ENCODE measurements at places on chromosomes 6 and 20.

GRCh38 chr20:17525650-17526049, 5.5 kb downstream of the BFSP1 start:
- peak; percentile 59 for DNase-seq

- no peak for DNase-seq
These were observed 90.4 kb downstream of the COL12A1 start for GRCh38 chr6:75115481-75115880.

GRCh38 chr6:142482974-142483373, 181.2 kb downstream of the ADGRG6 start:
- no peak for DNase-seq

DNA sequence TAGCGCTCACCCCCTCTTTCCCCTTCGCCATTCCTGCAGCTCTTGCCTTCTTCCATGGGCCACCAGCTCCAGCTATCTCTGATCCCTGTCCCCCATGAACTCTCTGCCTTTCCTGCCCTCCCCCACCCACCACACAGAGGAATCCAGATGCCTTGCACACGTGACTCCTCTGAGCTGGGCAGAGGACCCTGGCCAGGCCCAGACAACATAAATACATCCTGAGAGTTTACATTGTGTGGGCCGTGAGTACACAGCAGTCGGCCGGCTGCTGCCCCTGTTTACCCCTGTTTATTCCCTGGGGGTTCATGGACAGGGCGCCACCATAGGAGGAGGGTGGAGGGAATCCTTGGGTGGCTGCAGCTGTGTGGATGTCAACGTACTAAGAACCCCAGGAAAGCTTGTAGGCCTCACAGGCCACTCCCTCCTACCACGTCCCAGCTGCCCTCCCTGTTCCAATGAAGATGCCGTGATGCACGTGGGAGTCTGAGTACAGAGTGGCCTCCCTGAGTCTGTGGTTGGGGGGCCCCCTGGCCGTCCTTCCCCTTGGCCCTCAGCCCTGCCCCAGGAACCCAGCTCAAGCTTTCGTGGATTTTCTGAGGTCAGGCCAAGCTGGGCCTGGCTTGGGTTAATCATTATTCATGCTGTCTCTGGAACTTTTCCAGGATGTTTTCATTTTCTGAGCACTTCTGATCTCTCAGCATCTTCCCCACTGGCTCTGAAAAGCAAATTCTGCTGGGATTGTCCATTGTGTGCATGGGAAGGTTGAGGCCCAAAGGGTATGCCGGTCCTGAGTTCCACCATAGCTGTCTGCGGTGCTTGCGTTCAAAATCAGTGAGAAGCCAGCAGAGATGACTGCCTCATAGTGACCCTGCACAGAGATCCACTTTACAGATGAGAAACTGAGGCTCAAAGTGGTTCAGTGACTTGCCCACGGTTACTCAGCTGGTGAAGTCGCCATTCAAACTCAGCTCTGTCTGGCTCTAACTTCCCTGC, 136.3 kb downstream of the MRPL14 start:
- DNase-seq = no peak

DNA sequence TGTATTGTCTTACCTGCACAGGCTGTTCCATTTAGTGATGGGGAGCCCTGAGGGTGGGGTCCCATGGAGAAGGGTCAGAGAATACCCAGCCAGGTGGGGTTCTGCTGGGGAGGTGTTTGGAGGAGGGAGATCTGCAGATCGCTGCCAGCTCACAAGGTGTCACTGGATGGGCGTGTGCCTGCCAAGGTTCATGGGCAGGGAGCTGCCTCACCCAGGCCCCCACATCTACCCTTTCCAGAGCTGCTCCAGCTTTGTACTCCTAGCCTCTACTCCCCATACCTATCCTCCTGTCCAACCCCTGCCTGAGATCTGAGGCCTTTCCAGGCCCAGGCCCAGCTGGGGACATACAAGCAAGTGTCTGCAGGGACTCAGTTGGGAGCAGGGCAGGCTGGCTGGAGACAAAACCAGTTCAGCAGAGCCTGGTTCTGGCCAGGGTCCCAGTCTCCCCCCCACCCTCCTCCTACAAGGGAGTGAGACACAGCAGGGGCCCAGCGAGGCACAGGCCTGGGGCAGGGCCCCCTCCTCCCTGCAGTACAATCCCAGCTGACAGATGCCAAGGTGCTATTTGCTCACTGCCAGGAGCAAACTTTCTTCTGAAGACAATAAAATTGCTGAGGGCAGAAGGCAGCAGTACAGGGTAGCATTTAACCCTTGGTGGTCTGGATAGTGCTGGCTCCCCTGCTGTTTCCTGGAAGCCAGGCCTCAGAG, 19.7 kb downstream of the SPDEF start:
- no peak for DNase-seq

DNA sequence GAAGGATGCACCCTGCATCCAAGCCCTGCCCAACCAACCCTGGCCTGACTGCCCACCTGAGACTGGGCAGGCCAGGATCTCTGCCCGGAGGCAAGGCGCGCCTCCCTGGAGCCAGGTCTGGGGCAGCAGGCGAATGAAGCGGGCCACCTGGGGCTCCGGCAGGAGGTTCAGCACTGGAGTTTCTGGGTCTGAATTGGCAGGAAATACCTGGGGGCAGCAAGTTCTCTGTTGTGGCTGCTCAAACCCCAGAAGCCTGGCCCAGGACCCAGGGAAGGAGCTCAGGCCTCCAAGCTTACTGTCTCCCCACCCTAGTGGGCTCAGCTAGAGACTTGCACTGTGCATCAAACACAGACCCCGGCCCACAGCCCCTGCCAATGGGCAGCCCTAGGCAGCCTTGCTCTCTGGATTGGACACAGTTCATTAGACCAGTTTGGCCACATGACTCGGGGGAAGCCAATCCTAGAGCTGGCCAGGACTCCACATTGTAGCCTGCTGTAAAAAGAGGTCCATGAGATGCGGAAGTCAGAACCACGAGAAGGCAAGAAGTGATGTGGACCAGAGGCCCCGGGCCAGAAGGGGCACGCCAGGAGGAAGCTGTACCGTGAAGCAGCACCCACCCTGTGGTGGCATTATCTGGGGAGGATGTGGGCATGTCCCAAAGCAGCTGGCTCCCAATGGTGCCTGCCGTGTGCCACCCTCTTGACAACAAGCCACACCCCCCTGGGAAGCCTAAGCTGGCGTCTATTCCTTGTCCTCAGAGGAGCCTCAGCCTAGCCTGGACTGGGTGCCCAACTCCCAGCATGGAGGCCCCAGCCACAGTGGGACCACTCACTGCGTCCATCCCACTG, 3.1 kb downstream of the CPXM1 start:
- no peak for DNase-seq

DNA sequence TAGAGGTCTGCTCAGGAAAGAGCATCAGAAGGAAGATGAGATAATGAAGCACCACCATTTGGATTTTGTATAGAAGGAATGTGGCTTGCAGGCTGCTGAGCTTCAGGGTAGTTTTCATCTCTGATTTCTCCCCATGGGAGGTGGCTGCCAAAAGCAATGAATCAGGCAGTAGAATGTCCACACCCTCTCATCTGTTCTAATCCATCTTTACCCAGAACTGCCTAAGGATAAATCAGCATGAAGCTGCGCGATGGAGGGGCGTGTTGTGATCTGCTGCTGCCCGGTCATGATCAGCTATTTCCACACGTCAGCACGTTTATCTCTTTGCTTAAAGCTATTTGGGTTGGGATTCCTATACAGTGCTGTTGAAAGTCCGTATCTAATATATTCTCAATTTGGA, 295.4 kb downstream of the FOXA2 start:
- DNase-seq = no peak

DNA sequence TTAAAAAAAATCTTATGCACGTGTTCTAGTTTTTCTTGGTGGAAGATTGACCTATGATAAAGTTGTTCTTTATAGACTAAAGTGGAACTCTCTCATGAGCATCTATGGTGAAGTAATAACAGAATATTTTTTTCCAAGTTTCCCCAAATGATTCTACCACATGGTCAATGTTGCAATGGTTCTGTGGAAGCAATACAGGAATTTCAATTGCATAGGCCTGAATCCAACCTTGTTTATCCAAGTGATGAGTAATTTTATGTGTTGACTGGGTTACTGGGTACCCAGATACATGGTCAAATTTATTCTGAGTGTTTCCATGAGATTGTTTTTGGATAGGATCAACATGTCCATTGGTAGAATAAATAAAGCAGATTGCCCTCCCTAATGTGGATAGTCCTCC, 581.5 kb downstream of the MMUT start:
- DNase-seq = no peak

- no peak for DNase-seq
These were observed 58.9 kb downstream of the GMDS start for GRCh38 chr6:2186516-2186915.

DNA sequence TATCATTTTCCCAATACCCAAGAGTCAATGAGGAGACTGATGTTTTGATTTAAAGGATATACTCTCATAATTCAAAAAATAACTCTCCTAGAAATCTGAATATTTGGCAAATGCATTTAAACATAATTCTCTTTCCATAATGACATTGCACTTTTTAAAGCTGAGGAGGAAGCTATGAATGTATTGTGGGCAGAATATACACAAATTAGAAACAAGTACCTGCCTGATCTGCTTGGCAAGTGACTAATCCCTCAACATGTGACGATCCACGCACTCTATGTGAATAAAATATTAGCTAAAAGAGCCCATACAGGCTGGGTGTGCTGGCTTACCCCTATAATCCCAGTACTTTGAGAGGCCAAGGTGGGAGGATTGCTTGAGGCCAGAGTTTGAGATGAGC, 88.3 kb upstream of the CCDC28A start:
- DNase-seq = no peak

- DNase-seq = no peak
These were observed 9.2 kb downstream of the CYB5R4 start for GRCh38 chr6:83868639-83869038.

- DNase-seq = no peak
These were observed 5.3 kb downstream of the OARD1 start for GRCh38 chr6:41066867-41067304.

DNA sequence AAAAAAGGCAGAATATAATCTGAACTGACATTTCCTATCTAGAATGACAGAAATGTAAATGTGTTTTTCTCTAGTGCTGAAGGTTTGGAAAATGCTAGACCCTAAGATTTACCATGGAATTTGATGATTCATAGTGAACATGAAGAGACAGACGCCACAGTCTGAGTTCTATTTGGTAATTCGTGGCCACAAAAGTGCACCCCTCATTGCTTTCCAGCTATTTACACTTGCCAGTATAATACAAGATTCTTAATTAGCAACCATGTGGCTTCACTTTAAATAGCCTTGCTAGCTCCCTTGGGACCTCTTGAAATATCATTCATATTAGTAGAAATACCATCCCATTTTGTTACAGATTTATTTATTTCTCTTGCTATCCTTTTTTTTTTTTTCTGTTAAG, 636.8 kb downstream of the PRKN start:
- DNase-seq = no peak

DNA sequence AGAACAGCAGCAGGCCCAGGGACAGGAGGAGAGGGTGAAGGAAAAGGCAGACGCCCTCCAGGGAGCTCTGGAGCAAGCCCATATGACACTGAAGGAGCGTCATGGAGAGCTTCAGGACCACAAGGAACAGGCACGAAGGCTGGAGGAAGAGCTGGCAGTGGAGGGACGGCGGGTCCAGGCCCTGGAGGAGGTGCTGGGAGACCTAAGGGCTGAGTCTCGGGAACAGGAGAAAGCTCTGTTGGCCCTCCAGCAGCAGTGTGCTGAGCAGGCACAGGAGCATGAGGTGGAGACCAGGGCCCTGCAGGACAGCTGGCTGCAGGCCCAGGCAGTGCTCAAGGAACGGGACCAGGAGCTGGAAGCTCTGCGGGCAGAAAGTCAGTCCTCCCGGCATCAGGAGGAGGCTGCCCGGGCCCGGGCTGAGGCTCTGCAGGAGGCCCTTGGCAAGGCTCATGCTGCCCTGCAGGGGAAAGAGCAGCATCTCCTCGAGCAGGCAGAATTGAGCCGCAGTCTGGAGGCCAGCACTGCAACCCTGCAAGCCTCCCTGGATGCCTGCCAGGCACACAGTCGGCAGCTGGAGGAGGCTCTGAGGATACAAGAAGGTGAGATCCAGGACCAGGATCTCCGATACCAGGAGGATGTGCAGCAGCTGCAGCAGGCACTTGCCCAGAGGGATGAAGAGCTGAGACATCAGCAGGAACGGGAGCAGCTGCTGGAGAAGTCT, 25.5 kb downstream of the C20orf173 start:
- DNase-seq = no peak

DNA sequence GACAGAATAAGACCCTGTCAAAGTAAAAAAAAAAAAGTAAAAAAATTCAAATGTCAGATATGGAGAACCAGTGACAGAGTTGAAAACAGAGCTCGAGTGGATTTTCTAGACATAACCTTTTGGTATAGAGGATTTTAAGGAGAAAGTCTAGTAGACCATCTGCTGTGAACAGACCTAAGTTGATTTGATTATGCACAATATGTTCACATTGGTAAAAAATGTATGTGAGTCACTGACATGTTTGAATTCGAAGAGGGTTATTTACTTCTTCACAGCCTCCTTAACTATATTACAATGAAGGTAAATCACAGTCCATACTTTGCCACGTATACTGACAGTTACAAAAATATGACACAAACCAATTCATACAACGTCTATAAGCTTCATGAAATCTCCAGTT, 7.4 kb downstream of the TINAG start:
- DNase-seq = no peak

DNA sequence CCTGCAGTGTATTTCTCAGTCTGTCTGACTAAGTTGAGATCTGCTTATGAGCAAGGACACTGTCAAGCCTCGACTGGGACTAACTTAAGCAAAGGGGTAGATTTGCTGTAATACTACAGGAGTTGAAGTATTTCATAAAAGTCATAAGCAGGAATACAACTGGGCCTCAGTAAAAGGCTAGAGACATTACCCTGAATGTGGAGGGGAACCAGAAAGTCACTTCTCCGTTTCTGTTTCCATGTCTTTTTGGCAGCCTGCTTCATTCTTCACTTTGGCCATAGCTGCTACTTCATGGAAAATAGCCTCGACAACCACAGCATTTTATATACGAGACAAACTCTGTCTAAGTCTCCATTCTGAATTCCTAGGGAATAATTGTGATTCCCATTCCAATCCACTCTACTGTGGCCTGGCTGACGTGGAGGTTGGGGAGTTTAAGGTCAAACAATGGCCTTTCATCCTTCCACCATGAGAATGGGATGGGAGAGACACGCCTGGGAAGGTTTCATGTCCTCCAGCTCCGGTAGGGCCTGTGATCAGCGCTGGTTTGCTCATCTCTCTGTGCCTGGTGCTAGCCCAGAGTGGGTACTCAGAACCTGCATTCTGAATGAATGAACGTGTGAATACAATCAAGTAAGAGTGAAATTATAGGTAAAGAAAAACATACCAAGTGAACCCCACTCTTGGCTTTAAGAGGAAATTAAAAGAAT, 37.1 kb upstream of the DUSP22 start:
- DNase-seq = no peak

- no peak for DNase-seq
These were observed 76.3 kb downstream of the DTNBP1 start for GRCh38 chr6:15586503-15586902.

DNA sequence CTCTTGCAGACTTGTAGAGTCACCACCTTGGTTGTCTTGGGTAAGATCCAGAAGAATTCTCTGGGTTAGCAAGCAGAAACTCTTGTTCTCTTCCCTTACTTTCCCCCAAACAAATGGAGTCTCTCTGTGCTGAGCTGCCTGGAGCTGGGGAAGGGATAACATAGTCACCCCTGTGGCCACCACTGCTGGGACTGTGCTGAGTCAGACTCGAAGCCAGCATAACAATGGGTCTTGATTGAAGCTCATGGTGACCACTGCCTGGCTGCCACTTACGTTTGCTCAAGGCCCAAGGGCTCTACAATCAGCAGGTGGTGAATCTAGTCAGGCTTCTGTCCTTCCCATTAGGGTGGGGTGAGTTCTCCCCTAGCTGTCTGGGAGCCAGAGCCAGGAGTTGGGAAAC, 15.4 kb upstream of the ERVFRD-1 start:
- peak; percentile 19 for DNase-seq

- no peak for DNase-seq
These were observed 592 bp downstream of the KCNG1 start for GRCh38 chr20:51022227-51022802.

GRCh38 chr6:42017021-42017643, 33.2 kb upstream of the TAF8 start:
- no peak for DNase-seq

Measured in ecto neural progenitor cell (in vitro differentiated cells).